ENCODE measurements at places on chromosomes 11 and 22.

GRCh38 chr11:75152090-75152489 lies 1.2 kb downstream of the SLCO2B1 start:
- H3K27ac ChIP-seq: no peak overlapping the region
- H3K27me3 ChIP-seq: peaks cover 2% of the 10 kb centered on the region
- no peak for DNase-seq

DNA sequence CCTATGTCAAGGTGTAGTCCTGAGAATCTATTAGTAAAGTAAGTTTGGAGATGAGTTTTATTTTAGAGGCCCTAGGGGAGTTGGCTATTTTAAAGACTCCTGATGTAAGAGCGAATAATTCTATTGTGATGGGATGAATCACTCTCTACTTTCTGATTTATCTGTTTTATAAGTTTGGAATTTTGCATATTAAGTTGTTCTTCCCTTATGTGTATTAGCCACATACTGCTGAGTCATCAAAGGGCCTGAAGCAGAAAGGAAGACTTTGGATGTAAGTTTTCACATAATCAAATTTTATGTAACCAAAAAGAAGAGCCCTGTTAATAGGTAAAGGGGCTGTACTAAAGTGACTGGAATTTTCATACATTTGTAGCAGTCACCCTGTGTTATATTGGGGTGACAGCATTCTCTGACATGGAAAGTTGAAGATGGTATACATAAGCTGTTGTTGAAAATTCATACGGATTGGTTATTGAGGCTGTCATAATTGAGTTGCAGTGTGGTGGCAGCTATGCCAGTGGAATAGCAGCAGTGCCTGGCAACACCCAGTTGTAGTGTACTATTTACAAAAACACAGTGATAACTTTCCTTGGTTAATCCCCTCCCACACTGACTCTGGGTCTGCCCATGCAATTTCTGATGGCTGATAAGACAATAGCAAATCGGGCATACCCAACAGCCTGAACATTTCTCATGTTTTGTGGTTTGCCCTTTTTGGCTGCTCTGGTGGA lies 90.6 kb upstream of the NTM start:
- H3K4me1 ChIP-seq: no peaks in the 10 kb centered on the region
- H3K27me3 ChIP-seq: peaks cover 6% of the 10 kb centered on the region
- H3K27ac ChIP-seq: no peak overlapping the region
- no peaks in the 10 kb centered on the region for H3K36me3 ChIP-seq
- H3K4me3 ChIP-seq: no peak overlapping the region

DNA sequence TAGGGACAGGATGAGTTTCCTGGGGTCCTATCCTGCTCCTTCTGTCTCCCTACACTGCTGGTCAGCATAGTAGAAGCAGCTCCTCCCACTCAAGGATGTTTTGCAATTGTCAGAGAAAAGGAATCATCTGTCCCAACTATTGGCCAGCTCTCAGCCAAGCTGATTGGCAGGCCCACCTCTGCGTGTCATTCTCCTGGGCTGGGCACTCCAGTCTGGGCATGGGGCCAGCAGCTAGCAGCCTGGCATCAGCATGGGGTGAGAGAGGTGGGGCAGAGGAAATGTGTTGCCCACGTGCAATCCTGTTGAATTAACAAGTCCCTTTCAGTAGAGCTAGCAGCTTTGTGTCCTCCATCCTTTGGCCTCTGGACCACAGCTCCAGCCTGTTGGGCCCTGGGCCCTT lies 14.1 kb downstream of the ANKK1 start:
- H3K36me3 ChIP-seq: no peaks in the 10 kb centered on the region
- H3K4me3 ChIP-seq: no peak overlapping the region
- DNase-seq: no peak

DNA sequence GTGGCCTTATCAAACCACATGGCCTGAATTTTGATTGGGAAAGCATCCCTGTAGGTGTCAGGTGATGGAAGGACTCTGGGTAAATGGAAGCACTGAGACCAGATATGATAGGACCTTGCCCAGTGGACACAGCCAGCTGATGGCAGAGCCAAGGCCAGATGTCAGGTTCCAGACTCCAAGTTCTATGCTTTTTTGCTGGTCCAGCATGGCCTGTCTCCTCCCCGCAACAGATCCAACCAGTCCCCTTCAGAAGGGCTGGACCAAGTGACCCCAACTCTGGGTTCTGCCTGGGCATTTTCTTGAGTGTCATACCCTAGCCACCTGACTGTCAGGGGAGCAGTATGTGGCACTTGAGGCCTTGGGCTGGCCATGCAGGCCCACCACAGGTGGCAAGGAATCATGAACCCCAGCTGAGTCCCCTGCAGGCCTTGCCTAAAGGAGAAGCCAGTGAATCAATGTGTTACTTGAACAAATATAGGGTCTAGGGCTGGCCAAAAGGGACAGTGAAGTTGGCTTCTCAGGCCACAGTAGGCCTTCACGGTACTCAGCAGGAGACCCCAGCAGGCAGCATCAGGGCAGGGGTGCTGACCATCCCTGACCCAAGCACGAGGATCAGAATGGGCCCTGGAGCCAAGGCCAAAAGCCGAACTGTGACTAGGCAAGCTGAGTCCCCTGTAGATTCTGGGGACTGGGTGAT lies 27.1 kb downstream of the KCNQ1OT1 start:
- H3K4me3 ChIP-seq: no peak overlapping the region
- H3K36me3 ChIP-seq: no peaks in the 10 kb centered on the region
- DNase-seq: no peak

DNA sequence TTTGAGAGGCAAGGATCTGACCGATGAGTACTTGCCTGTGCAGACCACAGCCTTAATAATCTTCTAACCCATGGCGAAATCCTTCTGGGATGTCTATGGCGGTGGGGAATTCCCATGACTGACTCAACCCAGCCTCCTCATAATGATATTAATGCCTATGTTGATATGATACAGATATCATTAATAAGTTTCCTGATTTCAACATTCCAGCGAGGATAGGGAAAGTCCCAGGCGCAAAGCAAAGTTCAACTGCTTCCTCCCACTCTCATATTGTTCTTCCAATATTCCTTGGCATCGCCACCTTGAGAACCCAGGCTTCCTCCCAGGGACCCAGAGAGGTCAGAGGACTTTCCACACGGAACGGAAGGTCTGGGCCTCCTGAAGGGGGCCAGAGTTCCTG lies 110.3 kb upstream of the TMEM45B start:
- H3K4me1 ChIP-seq: no peaks in the 10 kb centered on the region
- DNase-seq: no peak
- H3K36me3 ChIP-seq: no peaks in the 10 kb centered on the region
- no peak overlapping the region for H3K27ac ChIP-seq
- H3K27me3 ChIP-seq: peaks cover 13% of the 10 kb centered on the region
- H3K4me3 ChIP-seq: no peak overlapping the region

GRCh38 chr11:70712471-70712870 lies 314.1 kb downstream of the CTTN start:
- H3K4me3 ChIP-seq: no peak overlapping the region

- H3K27ac ChIP-seq: no peak overlapping the region
- no peaks in the 10 kb centered on the region for H3K36me3 ChIP-seq
- H3K27me3 ChIP-seq: no peaks in the 10 kb centered on the region
- no peaks in the 10 kb centered on the region for H3K4me1 ChIP-seq
- H3K4me3 ChIP-seq: no peak overlapping the region
- DNase-seq: no peak
Measured at GRCh38 chr11:121180183-121180582, 79.1 kb downstream of the TECTA start.

DNA sequence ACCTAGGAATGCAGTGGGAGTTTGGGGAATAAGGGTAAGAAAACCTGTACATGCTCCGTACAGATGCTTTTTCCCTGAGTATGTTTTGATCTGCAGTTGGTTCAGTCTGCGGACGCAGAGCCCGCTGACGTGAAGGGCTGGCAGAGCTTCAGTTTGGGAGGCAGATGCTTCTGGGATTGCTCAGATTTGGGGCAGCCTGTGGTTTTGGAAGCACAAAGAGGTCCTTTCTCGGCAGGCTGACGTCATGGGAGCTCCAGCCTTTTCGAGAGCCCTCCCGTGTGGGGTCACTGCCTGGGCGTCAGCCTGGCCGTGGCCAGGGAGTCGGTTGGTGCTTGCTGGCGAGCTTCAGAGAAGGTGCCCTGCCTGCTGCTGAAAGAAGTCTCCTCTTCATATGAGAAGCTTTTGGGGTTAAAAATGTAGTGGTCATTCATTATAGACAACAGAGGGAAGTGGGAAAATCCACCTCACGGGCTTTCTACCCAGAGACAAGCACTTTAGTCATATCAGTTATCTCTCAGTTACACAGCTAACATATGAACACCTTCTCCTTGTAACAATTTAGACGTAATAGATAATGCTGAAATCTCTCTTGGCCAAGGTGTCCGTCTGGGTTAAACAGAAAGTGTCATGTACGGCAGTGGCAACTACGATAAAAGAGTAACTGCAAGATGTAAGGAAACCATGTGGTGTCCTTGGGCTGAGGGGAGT lies 26.8 kb downstream of the TPCN2 start:
- H3K27ac ChIP-seq: no peak overlapping the region
- H3K4me3 ChIP-seq: no peak overlapping the region
- H3K4me1 ChIP-seq: no peaks in the 10 kb centered on the region
- DNase-seq: no peak
- H3K27me3 ChIP-seq: no peaks in the 10 kb centered on the region

GRCh38 chr11:119624102-119624615 lies 104.8 kb downstream of the NECTIN1 start:
- H3K27ac ChIP-seq: no peak overlapping the region
- no peak for DNase-seq
- H3K27me3 ChIP-seq: peaks cover 12% of the 10 kb centered on the region
- no peaks in the 10 kb centered on the region for H3K4me1 ChIP-seq
- no peak overlapping the region for H3K4me3 ChIP-seq
